ENCODE measurements at places on chromosomes 3 and 15.

GRCh38 chr15:40750885-40751284 is 4.2 kb downstream of the RMDN3 start:
- DNase-seq: no peak

DNA sequence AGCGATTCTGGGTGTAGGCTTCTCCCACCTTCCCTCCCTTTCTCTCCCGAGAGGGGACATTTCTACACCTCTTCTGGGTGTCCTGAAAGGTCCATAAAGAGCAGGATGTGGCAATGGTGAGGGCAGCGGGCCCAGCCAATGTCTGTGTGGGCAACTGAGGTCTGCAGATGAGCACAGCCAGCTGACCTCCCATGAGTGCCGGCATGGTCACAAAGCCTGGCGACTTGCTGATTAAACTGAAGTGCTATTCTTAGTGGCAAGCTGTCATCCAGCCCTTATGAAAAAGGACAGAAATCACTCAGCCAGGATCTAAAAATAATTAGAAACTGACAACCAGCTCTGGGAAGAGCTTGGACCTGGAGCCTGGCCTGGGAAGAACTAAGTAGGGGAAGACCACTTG is 124.3 kb upstream of the RGMA start:
- DNase-seq: no peak

DNA sequence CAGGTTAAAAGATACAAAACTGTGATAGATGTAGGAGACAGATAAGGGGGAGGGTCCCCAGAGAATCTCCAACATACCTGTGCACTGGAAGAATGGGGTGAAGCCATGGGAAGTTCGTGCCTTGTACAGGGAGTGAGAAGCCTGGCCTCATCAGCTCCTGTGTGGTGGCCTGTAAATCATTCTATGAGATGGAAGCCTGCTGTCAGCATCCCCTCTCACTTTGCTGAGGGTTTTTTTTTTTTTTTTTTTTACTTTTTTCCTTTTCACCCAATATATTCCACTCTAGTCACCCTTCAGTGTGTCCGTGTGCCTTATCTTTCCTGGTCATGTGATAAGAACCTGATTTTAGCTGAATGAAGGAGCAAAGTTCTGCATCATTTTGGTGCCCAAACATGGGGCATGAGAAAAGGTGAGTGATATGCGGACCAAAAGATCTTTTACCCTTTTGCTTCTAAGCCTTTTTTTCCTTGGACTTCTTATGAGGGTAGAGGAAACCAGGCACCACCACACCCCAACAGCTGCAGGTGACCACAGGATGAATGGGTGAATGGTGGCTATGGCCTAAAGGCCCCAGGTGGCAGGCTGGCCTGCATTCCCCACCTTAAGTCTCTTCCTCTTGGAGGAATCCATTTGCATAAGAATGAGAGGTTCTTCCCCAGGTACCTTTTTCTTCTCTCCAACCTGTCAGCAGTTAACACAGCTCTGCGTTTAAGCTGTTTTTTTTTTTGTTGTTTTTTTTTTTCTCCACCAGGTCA is 1345.0 kb downstream of the NSUN3 start:
- no peak for DNase-seq

DNA sequence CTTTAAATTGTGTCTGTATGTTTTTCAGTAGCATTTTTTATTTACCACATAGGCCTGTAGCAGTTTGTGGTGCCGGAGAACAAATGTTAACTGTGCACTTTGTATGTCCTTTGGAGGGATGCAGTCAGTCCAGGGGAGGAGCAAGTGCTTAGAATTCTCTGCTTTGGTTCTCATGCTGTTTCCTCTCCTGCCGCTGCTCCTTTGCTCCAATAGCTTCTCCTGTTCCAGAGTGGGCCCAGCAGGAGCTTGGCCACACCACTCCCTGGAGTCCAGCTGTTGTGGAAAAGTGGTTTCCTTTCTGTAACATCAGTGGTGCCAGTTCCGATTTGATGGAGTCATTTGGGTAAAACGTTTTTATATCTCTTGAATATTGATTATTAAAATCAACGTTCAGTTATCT is 16.6 kb downstream of the TICRR start:
- DNase-seq: no peak
